ENCODE measurements at places on chromosomes 6 and 20.

- DNase-seq = no peak
- H3K27me3 ChIP-seq = no peaks in the 10 kb centered on the region
- H3K36me3 ChIP-seq = no peaks in the 10 kb centered on the region
- peak overlapping the region; percentile 94 for H3K27ac ChIP-seq
- peaks cover 16% of the 10 kb centered on the region for H3K4me1 ChIP-seq
- H3K4me3 ChIP-seq = no peak overlapping the region
Observed at GRCh38 chr20:57749869-57750268, 40.1 kb upstream of the PMEPA1 start.

DNA sequence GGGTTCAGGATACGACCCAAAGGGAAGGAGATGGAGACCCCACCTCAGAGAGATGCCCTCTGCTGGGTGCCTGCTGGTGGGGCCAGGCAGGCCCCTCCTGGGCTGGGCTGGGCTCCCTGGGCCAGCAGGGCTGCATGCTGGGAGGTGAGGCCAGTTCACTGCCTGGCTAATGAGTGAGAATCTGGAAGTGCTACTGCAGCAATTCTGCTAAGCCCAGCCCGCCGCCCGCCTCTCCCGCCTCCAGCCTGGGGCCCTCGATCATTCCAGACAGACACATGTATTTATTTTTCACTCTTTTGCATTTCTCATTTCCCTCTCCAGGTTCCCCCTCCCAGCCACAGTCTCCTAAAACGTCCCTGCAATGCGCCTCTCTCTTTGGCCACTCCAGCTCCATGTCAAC lies 79.6 kb downstream of the CDH22 start:
- no peak overlapping the region for H3K4me3 ChIP-seq
- H3K36me3 ChIP-seq = no peaks in the 10 kb centered on the region
- no peaks in the 10 kb centered on the region for H3K27me3 ChIP-seq

DNA sequence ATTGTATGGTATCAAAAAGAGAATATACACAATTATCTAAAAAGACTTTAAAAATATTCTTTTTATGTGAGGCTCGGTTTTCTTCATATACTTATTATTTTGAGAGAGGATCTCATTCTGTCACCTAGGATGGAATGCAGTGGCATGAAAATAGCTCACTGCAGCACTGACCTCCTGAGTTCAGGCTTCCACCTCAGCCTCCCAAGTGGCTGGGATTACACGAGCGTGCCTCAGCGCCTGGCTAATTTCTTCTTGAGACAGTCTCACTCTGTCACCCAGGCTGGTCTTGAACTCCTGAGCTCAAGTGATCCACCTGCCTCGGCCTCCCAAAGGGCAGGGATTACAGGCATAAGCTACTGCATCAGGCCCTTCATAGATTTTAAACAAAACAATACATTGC lies 10.7 kb downstream of the DEK start:
- H3K27me3 ChIP-seq = no peaks in the 10 kb centered on the region
- no peaks in the 10 kb centered on the region for H3K4me1 ChIP-seq
- no peak overlapping the region for H3K27ac ChIP-seq
- no peak overlapping the region for H3K4me3 ChIP-seq
- no peak for DNase-seq

DNA sequence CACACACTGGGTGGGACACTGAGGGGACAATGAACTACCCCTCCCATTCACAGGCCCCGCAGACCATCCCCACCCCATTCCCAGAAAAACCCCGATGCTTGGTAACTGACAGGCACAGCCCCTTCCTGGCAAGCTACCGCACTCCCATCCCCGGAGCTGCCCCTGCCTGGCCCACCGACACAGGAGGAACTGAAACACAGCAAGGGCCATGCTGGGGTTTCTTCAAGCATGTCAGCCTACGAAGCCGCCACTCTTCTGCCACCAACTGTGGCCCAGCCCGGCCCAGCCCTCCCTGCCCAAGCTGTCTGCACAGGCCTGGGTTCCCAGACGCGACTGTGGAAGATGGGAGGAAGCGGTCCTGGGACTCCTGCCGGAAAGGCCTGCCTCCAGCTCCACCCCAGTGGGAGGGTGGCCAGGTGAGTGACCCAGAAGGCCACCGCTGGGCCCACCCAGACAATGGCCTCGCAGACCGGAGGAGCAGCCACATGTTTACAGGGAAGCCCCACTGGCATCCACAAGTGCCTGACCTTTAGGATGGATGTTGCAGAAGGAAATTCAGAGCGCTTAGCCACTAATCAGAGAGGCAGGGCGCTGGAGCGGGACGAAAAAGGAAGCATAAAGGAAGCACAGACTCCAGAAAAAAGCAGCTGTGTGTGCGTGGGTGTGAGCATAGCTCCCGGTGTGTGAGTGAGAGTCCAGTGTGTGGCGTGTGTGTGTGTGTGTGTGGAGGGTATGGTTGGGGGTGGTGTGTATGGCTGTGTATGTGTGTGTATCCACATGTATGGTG lies 91.6 kb downstream of the PRND start:
- no peak overlapping the region for H3K27ac ChIP-seq
- no peaks in the 10 kb centered on the region for H3K27me3 ChIP-seq
- H3K4me1 ChIP-seq = peaks cover 14% of the 10 kb centered on the region
- DNase-seq = no peak
- H3K36me3 ChIP-seq = no peaks in the 10 kb centered on the region
- H3K4me3 ChIP-seq = peak overlapping the region; percentile 56

- H3K27me3 ChIP-seq = no peaks in the 10 kb centered on the region
- DNase-seq = no peak
- H3K27ac ChIP-seq = no peak overlapping the region
- peaks cover 29% of the 10 kb centered on the region for H3K4me1 ChIP-seq
- H3K4me3 ChIP-seq = no peak overlapping the region
Observed at GRCh38 chr6:155497273-155497672, 41.6 kb upstream of the NOX3 start.

DNA sequence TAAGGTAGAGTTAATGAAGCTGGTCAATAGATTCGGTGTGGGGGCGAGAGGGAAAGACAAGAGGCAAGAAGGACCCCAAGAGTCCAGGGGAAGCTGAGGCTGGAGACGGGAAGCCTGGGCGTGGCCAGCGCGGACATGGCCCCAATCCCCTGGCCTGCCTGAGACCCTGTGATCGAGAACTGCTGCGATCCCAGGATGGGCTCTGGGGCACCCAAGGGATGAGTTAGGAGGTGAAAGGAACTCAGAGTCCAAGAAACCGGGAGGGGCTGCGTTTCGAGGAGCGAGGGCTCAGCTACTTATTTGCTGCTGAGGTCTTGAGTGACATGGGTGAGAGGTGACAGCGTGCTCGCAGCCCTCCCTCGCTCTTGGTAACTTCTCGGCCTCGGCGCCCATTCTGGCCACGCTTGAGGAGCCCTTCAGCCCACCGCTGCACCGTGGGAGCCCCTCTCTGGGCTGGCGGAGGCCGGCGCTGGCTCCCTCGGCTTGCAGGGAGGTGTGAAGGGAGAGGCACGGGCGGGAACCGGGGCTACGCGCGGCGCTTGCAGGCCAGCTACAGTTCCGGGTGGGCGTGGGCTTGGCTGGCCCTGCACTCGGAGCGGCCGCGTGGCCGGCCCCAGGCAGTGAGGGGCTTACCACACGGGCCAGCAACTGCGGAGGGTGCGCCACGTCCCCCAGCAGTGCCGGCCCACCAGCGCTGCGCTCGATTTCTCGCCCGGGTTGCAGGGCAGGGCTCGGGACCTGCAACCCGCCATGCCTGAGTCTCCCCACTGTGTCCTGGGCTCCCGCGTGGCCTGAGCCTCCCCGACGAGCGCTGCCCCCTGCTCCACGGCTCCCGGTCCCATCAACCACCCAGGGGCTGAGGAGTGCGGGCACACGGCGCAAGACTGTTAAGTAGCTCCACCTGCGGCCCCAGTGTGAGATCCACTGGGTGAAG lies 58.2 kb downstream of the IRF4 start:
- no peak for DNase-seq
- H3K4me1 ChIP-seq = no peaks in the 10 kb centered on the region
- H3K4me3 ChIP-seq = no peak overlapping the region
- H3K27me3 ChIP-seq = no peaks in the 10 kb centered on the region
- H3K36me3 ChIP-seq = no peaks in the 10 kb centered on the region
- no peak overlapping the region for H3K27ac ChIP-seq

- no peak for DNase-seq
- H3K36me3 ChIP-seq = no peaks in the 10 kb centered on the region
- no peak overlapping the region for H3K4me3 ChIP-seq
- H3K27me3 ChIP-seq = no peaks in the 10 kb centered on the region
- no peak overlapping the region for H3K27ac ChIP-seq
Observed at GRCh38 chr6:133969285-133969920, 16.4 kb downstream of the TBPL1 start.

GRCh38 chr6:144087789-144088426 lies 7.5 kb downstream of the SF3B5 start:
- H3K4me1 ChIP-seq = no peaks in the 10 kb centered on the region
- no peak overlapping the region for H3K4me3 ChIP-seq
- no peak for DNase-seq
- H3K27ac ChIP-seq = no peak overlapping the region
- H3K36me3 ChIP-seq = no peaks in the 10 kb centered on the region

Measured in thoracic aorta (tissue), 2 donors.